ENCODE measurements at places on chromosomes 12 and 14.

DNA sequence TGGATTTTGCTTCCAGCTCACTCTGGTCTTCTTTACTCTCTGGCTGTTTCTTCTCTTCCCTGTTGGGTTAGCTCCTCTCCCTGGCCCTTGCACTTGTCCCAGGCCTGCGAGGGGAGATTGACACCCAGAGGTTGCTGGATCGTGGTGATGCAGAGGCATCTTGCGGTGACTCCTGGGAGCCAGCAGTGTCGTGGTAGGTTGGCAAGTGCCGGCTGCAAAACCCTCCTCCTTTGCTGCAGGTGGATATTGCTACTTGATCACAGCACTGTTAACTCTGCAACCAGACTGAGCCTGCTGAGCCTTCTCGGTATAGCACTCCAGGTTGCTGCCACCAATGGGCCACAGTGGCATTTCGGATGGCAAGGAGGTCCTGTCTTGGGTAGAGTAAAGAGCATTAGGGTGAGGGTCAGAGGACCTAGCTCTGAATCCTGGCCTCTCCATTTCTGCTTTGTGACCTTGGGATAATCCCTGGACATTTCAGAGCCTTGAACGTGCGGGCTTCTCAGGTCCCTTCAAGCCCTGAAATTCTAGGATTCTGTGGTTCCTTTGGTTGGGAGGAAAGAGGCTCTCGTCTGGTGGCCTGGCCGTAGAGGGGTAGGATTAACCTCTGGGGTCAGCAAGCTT, 87.4 kb downstream of the TSPAN9 start:
- no peak for DNase-seq

- no peak for DNase-seq
Measured at GRCh38 chr14:56844406-56845002, 34.2 kb upstream of the OTX2 start.

DNA sequence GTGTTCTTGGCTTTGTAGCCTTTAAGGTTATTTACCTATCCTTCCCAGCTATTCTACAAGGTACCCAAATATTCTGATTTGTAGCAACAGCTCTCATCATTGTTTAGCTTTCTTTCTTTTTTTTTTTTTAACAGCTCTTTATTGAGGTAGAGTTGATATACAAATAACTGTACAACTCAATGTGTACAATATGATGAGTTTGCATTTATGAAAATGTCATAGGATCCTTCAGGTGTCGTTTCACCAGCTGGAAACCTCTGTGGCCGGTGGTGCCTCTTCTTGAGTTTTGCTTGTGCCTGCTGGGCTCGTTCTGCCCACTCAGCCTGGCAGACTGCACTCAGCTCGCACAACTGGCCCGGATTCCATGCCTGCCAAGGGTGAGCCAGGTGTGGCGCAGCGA, 26.9 kb upstream of the TBPL2 start:
- DNase-seq: no peak

DNA sequence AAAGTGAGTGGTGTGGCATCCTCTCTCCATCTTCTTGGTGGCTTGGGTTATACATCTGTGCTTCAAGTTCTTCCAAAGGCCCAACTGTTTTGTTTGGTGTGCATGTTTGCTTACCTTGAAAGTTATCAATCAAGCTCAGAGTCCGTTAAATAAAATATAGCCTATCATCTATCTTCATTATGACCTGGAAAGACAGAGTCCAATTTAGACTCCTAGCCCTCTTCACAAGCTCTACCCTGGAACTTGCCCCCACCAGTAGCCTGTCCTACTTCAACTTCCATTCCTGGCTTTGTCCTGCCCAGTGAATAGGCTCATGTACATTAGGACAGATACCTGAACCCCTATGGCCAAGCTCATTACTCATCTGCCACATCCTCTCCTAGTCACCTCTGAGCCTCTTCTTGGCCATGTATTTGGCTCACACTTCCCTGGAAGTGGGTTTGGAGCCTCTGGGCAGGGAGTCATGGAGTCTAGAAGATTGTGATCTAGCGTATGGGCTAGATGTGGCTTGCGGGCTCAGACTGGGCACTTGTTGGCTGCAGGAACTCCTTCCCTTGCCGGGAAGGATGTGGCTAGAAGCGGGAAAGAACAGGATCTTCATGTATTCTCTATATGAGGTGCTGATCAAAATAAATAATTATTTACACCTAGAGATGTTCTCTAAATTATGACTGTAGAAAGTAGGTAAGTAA, 6.4 kb upstream of the SSTR1 start:
- no peak for DNase-seq

DNA sequence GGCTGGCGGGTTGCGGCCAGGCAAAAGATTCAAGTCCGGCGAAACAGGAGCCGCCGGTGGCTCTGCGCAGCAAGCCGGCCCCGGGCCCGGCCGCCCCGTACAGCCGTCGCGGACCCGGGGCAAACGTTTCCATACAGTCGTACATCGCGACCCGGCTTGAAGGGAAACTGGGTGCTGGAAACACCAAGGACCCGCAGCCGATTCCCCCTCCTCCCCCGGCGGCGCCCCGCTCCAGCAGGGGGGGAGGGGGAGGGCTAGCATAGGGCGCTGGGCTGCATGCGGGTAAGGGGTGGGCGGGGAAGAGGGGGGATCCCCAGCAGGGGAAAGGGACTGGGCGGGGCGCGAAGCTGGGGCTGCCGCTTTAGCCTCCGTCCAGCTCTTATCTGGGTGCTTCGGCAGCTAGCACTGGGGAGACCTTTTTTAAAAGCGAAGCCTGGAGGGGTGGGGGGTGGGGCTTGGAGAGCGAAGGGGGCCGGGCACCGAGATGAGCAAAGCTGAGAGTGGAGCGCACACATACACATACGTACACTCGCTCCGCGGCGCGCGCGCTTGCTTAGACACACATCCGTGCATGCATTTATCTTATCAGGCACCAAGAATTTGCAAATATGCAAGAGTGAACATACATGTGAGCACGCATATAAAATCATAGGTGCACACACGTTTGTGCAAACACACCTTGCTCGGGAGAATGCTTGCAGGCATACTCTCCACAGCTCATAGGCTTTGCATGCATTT, 11.9 kb downstream of the RARG start:
- DNase-seq: peak; percentile 62

GRCh38 chr12:46983959-46984841, 95.2 kb upstream of the PCED1B start:
- no peak for DNase-seq

GRCh38 chr12:94710933-94711332, 60.6 kb upstream of the TMCC3 start:
- DNase-seq: no peak

GRCh38 chr12:32828120-32828519, 68.5 kb downstream of the PKP2 start:
- DNase-seq: no peak

- DNase-seq: no peak
Measured at GRCh38 chr12:105721051-105721825, 390.7 kb downstream of the C12orf75 start.

DNA sequence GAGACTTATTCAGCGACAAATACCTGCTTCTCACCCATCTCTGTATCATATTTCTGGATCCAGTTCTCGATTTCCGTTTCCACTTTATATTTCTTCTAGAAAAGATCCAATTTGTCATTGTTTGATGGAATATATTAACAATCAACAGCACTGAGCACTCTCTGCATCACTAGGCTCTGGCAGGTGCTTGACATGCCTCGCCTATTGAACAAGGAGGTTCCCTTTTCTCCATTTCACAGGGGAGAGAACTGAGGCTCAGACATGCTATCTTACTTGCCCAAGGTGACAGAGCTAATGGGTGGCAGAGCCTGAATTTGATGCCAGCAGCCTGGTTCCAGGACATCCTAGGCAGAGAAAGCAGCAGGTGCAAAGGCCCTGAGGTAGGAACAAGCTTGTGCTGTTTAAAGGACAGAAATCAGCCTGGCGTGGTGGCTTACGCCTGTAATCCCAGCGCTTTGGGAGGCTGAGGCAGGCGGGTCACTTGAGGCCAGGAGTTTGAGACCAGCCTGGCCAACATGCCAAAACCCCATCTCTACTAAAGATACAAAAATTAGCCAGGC, 12.1 kb downstream of the RITA1 start:
- DNase-seq: no peak

DNA sequence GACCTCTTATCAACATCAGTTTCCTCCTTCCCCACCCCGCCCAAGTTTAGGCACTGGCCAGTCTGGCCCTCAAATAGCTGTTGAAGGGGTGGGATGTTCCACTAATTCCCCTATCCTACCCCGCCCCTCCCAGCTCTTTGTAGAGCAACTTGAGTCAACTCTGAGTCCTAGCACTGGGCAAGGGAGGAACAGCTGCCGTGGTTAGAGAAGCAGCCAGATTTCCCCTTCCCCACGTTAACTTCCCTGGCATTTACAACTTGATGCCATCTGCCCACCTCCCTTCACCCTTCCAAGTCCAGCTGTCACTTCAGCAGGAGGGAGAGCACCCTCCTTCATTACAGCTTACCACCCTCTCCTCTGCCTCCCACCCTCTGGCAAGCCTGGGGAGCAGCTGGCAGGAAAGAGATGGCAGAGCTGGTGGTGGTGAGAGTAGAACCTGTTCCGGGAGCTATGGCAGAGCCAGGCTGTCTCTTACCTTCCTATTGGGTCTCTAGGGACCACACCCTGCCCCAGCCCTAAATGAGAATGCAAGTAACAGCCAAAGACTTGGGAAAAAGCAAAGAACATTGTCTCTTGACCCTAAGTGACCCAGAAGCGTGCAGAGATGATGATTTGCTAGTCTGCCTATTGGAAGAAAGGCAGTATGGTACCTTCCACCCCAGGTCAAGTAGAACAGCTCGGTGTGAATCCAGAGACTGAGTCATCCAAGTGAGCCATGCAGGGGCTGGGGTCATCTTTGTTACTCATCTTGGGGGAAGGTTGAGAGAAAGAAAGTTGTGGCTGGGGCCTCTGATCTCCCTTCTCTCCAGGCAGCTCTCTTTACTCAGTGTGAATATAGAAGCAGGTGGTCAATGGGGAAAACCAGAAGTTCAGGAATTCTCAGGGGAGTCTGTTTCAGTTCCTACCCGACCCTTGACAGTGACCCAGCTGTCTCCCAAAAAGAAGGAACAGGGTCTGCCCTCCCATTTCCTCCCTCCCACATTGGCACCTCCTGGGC, 1.5 kb downstream of the BLOC1S1 start:
- DNase-seq: no peak

DNA sequence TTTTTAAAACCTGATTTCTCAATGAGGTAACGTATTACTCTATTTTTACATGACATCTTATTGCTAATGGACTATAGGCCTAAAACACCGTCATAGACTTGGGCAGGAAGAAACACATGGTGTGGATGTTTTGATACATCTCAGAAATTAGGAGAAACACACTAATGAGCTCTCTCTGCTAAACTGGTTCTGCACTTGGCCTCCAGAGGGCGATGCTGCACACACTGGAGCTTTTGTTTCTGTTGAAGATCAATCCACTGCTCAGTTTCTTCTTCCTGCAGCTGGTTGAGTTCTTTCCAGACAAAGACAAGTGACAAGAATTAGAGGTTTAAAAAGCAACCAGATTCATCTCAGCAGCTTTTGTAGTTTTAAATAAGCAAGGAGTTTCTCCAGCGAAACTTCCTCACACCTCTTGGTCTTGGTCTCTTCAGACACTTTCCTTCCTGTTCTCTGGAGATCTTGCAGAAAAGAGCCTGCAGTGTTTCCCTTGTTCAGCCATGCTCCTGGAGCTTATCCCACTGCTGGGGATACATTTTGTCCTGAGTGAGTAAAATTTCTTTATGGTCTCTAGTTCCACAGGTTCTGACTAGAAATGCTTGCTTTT, 178.5 kb upstream of the OR4E1 start:
- no peak for DNase-seq

- no peak for DNase-seq
Measured at GRCh38 chr12:101745481-101745880, 6.2 kb upstream of the SYCP3 start.

DNA sequence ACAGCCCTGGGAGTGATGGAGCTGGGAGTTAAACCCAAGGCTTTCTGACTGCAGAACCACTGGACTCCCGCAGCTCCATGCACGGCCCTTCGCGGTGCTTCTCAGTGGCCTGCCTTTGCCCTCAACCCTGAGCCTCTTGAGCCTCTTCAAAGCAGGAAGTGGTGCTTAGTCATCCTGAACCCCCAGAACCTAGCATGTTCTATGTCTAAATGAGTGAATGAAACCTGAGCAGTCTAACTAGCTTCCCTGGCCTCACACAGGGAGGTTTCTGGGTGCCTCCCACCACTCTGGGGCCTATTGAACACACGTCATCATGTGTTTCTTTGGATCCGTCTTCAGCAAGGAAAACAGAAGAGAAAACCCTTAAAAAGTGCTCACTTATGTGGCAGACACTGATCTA, 117.9 kb upstream of the SFSWAP start:
- DNase-seq: no peak

DNA sequence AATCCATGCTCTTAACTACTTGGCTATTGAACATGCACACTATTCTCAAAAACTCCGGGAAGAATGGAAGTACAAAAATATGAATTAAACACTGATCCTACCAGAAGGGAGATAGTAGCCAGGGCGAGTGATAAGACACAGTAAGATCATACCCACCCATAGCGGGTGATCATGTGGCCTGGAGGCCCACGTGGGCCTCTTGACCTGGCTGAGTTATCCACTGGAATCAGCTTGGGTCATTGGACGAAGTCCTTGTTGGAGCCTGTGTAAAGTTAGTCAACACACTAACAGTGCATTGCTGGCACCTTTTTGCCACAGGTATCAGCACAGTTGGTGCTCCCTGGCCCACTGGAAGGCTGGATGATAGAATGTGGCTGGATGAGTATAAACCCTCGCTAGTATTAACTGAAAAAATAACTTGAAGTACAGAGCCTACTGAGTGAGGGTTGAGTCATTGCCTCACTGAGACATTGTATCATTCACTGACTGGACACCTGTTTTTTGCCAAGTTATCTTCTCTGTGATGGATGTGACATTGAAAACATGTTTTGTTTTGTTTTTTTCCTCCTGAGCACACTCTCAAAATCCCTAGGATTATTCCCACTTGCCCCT, 149.2 kb upstream of the FUT8 start:
- no peak for DNase-seq

DNA sequence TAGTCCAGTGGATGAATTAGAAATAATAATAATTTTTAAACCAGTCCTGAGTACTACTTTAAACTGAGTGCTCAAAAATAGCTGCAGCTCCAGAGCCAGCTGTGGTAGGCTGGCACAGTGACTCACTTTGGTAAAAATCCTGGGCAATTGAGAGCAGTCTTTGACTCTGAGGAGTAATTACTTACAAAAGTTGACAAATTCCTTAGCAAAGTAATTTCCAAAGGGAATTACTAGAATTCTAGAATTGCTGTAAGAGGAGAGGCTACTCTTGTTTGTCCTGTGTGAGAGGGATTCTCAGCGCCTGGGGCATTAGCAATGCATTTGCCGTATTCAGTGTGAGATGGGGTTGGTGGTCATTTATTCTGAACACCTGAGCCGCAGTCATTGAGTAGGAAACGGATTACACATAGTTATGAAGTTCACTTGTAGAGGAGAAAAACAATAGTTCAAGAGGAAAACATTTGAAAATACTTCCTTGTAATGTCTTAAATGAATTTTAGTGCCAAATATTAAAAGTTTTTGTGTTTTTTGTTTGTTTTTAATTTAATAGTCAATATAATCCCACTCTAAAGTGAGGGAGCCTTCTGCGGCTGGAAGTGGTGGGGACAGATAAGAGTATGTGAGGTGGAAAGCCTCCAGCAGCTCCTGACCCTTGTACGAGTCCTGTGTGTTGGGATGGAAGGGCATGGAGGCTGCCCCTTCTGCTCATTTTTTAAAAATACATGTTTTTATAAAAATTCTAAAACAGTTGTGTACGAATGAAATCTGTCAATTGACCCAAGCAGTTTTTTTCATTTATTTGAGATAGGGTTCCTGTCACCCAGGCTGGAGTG, 41.9 kb downstream of the EID3 start:
- no peak for DNase-seq

GRCh38 chr12:77152623-77153193, 87.3 kb upstream of the E2F7 start:
- DNase-seq: no peak

Data from mesothelial cell of epicardium (in vitro differentiated cells).